ENCODE measurements at places on chromosomes 3 and 15.

DNA sequence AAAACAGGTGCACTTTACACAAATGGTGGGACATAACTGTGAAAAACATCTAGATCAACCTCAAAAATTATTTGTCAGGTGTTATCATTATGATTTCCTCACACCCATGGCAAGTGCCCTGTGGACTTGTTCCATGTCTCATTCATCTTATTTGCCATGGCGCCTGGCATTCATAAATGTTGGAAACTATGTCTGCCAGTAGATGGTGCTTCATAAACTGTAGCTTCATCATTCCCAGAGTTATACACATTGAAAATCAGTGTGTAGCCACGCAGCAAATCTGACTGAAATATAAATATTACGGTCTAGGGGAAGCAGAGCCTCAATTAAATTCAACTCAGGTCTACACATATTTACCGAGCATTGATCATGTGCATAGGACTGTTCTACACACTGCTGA lies 90.7 kb downstream of the IMPG2 start:
- no peak for DNase-seq

GRCh38 chr3:6062261-6063187 lies 798.4 kb upstream of the GRM7 start:
- no peak for DNase-seq

DNA sequence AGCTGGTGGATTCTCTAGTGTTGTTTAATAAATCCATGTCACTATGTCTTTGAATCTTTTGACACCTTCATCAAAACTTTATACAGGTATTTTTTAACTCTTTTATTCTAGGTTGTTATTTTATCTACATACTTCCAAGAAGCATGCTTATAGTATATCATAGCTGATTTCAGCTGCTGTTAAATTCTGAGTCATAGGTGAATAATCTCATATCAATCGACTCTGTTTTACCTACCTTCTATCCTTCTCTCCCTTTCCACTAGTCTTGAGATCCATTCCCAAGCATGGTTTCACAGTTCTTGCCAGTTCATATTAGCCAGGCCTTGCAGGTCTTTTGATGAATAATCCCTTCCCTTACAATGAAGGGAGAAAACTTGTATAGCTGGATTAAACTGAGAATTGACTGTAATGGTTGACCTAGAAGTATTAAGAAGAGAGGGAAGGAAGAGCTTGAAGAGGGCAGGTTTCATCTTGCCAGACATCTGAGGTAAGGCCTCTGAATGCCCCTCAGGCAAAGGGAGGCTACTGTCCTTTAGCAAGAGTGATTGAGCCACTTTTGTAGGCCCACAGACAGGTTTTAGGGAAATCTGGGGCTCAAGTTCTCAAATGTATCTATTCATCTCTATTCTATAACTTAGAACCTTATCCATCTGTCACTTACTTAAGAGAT lies 146.4 kb downstream of the EPHA6 start:
- DNase-seq, result no peak

GRCh38 chr3:62712746-62713145 lies 162.5 kb downstream of the CADPS start:
- DNase-seq, result no peak

DNA sequence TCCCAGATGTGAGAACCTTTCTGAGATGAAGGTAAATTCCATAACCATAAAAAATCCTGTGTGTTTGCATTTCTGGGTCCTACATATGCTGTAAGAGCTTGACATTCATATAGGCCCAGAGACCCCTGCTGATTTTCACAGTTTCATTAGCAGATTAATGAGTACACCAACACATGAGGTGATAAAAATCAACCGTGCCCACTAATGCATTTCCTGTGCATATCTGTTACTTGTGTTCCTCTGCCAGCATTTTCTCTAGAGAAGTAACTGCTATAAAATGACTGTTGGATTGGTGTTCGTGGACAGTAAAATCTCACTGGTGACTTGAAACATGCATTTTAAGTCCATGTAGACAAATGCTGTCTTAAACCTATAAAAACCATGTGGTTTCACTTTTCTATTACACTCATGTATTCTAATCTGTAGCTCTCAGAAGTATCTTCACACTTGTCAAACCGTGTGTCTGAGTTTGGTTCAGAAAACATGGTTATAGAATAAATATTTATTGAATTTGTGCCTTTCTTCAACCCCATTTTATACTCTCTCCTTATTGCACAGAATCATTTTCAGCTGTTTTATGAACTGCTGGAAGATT lies 14.6 kb downstream of the MAP2K5 start:
- no peak for DNase-seq

DNA sequence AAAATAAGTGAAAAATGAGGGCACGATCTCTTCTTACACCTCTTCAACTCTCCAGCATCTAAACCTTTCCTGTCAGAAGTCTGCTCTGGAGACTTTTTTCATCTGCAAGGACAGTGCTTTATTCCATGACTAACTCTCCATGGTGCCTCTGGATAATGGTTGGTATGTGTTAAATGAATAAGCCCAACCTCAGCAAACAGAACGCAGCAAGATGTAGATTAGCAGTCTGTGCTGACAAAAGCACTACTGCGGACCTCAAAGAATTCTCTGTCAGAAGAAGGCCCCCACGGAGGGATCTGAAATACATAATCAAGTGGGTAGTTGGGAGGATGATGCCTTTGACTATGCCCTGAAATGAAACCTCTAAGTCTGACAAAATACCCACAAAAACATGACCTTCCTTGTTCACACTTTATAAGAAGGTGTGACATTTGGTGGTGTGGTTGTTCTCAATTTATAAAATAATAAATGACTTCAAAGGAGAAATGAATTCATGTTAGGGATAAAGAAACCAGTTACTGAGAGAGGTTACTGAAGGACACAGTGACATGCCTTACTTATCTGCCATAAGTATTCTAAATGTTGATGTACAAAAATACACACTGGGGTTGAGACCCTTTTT lies 43.2 kb upstream of the ADCY5 start:
- no peak for DNase-seq

GRCh38 chr15:45424429-45424828 lies 46.1 kb upstream of the GATM start:
- no peak for DNase-seq

DNA sequence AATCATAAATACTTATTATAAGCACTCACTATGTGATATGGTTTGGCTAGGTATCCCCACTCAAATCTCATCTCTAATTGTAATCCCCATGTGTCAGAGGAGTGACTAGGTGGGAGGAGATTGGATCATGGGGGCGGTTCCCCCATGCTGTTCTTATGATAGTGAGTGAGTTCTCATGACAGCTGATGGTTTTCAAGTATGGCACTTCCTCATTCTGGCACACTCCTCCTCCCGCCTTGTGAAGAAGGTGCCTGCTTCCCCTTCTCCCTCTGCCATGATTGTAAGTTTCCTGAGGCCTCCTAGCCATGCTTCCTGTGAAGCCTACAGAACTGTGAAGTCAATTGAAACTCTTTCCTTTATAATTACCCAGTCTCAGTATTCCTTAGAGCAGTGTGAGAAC lies 53.3 kb upstream of the CHMP2B start:
- no peak for DNase-seq

GRCh38 chr3:65605876-65606432 lies 432.8 kb downstream of the MAGI1 start:
- DNase-seq, result no peak

DNA sequence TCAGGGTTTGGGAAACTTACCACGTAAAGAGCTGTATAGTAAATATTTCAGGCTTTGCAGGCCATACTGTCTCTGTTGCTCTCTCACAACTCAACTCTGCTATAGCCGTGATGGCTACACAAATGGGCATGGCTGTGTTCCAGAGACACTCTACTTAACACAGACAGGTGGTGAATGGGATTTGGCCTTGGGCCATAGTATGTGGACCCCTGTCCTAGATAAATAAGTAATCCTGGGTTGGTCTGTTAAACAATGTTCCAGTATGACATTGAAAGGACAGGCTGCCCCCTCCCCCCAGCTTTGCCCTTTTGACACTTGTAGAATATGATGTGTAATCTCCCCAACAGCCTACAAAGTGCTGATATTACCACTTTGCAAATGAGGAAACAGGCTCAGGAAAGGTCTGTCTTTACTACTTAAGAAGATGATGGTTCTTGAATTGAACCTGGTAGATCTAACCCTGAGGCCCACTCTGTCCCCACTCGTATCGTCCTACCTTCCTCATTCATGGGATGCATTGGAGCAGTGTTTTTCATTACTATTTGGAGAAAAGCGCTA lies 38.4 kb downstream of the SLCO3A1 start:
- no peak for DNase-seq

GRCh38 chr3:196350067-196350466 lies 11.9 kb upstream of the TM4SF19 start:
- DNase-seq, result no peak

DNA sequence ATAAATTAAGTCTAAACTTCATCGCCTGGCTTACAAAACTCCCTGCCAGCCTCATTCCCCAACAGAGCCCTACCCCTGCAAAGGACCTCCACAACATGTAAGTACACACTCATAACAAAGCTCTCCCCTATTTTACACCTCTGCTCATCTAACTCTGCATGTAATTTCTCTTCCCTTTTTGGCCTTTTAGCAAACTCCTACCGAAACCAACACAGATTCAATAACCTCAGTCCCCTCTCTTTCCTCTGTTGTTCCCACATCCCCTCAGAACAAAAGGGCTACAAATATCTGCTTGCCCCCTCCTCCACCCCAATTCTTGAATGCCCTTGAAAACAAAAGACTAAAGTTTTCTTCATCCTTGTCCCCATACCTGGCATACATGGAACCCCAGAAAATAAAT lies 662 bp downstream of the UBL7 start:
- DNase-seq, result no peak

DNA sequence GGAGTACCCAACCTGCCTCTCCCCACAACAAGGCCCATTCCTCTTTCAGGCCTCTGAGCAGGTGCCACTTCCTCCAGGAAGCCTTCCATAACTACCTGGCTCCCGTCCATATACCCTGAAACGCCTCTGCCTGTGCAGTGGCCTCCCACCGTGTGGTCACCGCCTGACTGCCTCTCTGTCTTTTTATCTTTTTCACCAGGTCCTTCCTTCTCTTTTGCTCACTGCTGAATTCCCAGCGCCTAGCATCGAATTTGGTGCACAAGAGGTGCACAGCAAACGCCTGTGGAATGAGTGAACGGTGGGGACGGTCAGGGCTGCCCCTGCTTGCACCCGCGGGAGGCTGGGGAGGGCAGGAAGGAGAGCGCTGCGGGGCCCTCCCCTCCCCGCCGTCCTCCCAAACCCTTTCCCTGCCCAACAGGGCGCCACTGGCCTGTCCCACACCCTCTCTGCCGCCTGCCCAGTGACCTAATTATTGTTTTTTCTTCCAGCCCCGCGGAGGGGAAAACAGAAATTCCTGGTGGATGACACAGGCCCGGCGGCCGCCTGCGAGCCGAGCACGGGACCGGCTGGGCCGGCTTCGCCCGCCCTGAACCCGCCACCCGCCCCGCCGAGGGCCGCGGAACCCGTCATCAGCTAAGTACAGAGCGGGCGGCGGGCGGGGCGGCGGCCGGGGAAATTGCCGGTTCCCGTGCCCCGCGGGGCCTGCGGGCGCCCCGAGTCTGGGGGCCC lies 140.1 kb downstream of the SMAD6 start:
- no peak for DNase-seq

DNA sequence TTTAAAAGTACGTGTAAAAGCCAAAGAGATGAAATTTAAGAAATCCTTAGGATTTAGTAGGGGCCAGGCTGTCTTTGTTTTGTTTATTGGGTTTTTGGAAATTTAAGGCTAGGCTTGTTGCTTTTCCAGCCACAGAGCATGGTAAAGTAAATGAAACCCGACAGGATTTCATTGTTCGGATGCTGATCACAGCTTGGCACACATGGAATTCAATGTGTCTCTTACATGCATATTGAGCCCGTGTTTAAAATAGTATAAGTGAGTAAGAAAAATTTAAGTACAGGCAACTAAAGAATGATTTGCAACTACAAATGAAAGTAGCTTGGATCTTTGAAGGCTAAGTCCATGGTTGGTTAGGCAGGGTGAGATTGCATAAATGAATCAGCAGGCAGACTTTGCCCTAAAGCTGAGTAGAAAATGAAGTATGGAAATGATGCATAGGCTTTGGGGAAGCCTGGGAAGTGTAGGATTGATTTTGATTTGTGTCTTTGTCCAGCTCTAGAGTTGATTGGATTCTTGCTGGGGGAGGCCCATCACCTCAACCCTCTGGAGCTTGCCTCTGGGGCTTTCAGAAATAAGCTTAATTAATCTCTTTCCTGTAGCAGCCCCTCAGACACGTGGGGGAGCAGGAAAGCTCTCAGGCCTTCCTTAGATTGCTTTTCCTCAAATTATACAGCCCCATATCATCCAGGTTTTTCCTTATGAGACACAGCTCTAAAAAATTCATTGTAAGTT lies 68.2 kb upstream of the ADAMTSL3 start:
- DNase-seq, result no peak

DNA sequence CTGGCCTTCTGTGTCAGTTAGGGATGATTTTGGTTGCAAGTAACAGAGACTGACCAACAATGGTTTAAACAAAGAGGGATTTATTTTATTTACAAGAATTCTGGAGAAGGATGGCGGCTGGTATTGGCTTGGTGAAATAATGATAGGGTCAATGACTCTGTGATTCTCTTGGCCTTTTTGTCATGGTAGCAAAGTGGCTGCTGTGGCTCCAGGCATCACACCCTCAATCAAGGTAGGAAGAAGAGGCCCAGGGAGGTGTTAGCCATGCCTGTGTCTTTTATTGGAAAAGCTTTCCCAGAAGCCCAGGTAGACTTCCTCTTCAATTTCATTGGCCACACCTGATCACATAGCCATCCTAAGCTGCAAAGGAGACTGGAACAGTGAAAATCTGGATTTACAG lies 13.1 kb downstream of the FAM107A start:
- DNase-seq, result no peak

- no peak for DNase-seq
These were observed 161.6 kb upstream of the RASGRP1 start for GRCh38 chr15:38726187-38726586.

DNA sequence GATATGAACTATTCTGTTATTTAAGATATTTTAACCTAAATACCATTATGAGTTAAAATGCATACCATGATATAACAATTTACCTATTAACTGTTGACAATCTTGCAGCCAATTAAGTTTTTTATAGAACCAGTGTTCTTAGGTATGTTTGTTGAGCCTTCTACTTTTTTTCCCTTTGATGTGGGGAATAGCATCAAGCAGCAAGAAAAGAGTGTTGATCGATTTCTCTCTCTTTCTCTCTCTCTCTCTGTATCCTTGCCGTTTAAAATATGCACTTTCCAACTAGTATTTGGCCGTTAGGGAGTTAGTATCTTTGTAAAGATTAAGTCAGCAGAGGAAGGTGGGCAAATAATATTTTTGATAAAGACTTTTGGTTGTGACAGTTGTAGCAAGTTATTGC lies 5.9 kb downstream of the CHD2 start:
- DNase-seq, result no peak

GRCh38 chr3:119700269-119700919 lies 2.4 kb upstream of the CFAP91 start:
- peak; percentile 10 for DNase-seq

GRCh38 chr3:16254916-16255315 lies 9.8 kb downstream of the DPH3 start:
- DNase-seq, result no peak

- no peak for DNase-seq
These were observed 810.9 kb downstream of the NR2F2 start for GRCh38 chr15:97141360-97141759.
